ENCODE measurements at places on chromosomes 2 and 18. TPM values are rescaled to one million over a fixed set of nuclear protein-coding genes. Genes with fewer than 3 reads are reported as not detected.

SERPINB8 gene
- total RNA-seq = 28.4 TPM

NCKAP5 gene
- 1.2 TPM for total RNA-seq

SIX2 gene
- total RNA-seq = 13.5 TPM

CCDC74B gene
- 2.0 TPM for total RNA-seq

CYP27A1 gene
- total RNA-seq = 37.8 TPM
